Central memory CD4-positive, alpha-beta T cell (primary cell): ENCODE measurements at places on chromosomes 11 and 22.

- no peak for DNase-seq
These were observed 32.0 kb downstream of the TMEM184B start for GRCh38 chr22:38240734-38241252.

DNA sequence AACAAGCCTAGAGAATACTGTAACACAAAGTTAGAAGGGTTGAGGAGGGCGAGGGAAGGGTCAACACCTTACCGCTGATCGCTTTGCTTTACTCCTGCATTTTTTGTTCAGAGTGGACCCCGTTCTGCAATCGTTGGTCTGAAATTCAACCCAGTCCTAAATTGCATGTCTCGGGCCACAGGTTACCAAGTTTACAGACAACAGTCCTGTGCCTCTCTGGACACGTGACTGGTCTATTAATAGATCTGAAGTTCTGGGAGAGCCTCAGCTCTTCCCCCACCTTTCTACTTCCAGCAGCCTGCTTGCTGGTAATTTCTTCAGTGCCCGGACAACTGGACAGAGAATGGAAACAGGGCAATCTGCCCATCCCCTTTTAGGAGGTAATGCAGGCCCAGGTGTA lies 74.2 kb downstream of the STIM1 start:
- DNase-seq: no peak

DNA sequence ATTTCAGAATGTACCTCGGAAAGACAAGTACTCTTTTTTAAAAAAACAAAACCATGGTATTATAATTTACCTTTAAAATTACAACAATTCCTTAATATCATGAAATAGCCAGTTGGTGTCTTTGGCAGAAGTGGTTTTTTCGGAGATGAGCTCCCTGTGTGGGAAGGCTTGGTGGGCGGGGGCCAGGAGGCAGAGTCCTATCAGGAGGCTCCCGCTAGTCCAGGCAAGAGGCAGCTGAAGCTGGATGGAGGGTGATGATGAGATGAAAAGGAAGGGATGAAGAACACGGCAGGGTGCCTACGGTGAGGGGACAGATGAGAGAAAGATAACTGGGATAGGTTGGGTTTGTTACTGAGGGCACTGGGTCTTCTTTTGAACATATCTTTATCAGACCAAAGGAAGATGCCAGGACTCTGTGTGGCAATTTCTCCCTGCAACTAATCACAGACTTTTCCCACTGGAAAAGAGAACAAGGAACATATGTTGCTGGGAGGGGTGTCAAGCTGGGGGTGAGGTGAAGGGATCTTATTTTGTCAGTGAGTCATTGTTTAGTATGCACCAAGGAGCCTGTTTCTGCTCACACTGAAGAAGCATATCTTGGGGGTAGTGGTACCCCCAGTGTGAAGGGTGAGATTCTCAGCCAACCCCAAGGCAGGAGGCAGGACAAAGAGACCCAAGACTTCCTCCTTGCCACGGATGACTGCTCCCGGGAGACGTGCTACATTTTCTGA lies 91.5 kb upstream of the YWHAH start:
- DNase-seq: no peak

DNA sequence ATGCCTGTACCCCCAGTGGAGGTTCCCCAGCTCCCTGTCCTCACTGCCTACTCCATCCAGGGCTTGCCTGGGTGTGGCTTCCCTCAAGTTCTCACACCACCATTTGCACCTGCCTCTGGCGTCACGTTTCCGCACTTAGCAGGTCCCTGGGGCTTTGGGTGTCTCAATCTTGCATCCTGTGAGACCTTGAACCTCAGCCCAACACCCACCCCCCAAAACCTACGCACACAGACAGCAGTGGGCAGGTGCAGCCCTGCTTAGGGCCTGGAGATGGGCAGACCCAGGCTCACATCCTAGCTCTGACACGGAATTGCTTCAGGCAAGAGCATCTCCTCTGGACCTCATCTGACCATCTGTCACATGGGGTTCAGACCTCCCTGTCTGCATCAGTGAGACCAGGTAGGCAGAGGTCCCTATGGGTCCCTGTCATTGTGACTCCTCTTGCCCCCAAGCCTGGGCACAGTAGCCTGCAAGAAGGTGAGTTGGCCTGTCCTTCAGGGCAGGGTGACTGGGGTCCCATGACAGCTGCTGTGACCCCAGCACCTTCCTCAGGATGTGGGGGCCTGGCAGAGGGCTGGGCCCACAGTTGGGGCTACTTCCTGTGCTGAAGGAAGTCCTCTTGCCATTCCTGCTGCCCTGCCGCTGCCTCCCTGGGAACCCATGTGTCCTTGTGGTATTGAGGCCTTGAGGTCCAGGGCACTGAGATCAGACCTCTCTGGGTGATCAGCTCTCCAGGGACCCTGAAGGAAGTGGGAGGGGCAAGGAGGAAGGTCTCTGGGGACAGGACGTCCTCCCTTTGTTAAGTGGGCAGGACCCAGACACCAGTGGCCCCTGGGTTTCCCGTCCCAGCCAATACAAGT lies 2.0 kb downstream of the SIPA1 start:
- peak; percentile 92 for DNase-seq

DNA sequence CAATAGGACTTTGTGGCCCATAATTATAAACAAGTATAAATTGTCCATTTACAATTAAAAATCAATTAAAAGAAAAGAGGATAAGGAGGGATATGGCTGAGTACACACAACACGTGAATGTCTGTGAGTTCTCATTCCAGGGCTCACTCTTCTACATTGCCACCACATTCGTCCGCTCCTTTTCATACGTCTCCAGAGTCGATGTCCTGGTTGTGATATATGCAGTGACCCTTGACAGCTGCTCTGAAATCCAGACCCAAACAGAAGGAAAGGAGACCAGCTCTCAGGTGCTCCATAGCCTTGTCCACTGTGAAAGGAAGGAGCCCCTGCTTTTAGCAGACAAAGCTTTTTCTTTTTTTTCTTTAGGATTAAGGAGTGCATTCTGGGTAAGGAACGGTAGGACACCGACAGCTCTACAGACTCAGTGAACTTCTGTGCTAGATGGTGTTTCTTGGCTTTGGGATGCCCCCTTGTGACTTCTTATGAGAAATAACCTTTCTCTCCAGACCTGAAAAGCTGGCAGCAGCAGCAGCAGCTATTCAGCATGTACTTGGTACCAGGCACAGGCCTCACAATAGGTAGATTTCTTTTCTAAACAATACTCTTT lies 19.7 kb upstream of the DNAJB13 start:
- no peak for DNase-seq

DNA sequence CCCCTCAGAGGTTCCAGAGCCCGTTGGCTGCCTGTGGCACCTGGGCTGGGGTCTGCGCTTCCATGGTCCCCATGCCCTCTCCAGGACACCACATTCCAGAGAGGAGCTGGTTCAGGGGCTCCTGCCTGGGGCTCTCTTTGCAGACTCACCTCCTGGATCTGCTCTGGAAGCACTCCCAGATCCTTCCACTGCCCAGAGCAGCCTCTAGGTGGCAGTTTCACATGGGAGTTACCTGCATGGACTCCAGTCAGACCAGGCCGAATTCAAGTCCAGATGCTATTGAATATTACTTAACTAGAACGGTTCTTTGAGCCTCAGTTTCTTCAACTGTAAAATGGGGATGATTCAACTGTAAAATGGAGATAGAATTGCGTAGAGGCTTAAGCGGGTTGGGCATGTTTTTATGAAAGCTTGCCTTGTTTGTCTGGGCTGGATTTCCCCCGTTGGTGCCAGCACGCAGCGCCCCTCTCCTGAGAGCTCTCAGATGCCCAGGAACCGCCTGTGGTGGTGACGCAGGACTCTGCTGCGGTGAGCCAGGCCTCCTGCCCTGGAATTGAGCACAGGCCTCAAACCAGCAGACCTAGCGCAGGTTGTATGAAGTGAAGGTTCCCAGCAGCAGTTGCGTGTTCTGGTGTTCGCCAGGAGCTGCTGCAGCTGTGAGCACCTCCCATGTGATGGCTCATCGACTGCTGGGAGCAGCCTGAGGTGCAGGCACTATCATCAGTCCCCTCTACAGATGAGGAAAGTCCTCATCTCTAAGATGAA lies 44.2 kb downstream of the LMO1 start:
- DNase-seq: no peak

GRCh38 chr11:97224396-97224795 lies 834.6 kb downstream of the JRKL start:
- DNase-seq: no peak

DNA sequence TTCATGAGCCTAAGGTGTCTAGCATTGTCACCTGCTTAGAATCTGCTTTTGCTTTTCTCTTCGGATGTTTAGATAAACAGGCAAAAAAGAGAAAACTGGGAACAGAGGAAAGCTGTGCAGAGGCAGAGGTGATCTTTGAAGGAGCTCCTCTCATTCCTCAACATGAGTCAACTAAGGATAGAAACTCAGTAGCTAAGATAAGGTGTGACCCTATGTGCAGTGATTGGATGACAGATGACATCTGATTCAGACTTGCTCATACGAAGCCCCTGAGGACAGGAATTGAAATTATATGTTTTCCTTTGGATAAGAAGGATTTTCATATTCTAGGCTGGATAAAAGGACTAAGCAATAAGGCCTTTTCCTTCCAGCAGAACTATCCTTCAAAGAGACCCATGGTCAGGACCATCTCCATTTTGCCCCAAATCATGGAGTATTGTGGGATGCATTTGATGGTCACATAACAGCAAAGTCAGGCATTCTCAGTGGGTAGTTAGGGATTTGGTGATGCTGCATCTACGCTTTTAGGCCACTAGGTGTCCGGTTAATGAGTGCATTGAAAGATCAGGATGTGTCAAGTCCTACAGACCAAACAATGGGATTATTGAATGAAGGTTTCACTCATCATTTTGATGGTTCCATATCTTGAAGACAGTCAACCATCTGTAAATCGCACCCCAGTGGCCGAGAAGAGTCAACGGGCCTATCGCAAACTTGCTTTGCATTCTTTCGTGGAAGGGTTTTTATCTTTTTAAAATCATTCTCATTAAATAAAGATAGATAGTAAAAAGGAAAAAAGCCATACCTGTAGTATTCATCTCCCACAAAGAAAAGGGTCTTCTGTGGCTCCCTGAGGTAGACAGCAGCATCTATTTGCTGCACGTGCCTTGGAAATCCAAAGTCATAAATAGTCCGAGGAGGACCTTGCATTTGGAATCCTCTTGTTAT lies 32.2 kb downstream of the MMP20 start:
- no peak for DNase-seq

- DNase-seq: no peak
These were observed 62.0 kb downstream of the YAP1 start for GRCh38 chr11:102172127-102172848.

- no peak for DNase-seq
These were observed 1.6 kb upstream of the LGALS2 start for GRCh38 chr22:37581504-37581903.

- no peak for DNase-seq
These were observed 51.9 kb upstream of the PTPRJ start for GRCh38 chr11:47928426-47928825.

- no peak for DNase-seq
These were observed 8.8 kb downstream of the TOLLIP start for GRCh38 chr11:1300569-1301187.

- no peak for DNase-seq
These were observed 29.6 kb downstream of the MARK2 start for GRCh38 chr11:63868399-63869064.

GRCh38 chr11:126716456-126717083 lies 284.0 kb downstream of the KIRREL3 start:
- peak; percentile 13 for DNase-seq

GRCh38 chr11:16793009-16793408 lies 54.6 kb downstream of the C11orf58 start:
- DNase-seq: no peak

DNA sequence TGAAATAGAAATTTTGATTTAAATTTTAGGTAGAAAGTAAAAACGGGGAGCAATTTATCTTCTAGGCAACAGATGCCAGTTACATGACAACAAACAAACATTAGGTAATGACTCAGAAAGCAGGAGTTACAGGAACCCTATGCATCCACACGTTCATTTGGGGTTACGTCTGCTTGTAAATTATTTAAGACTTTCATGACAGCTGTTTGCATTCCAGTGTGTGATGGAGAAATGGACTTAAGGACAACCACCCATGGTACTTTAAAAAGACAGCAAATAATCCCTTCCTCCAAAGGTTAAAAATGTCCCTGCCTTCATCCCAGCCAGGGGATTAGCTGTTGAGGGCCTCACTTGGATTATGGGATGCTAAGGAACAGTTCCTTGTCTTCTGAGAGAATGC lies 11.8 kb downstream of the E2F8 start:
- no peak for DNase-seq

DNA sequence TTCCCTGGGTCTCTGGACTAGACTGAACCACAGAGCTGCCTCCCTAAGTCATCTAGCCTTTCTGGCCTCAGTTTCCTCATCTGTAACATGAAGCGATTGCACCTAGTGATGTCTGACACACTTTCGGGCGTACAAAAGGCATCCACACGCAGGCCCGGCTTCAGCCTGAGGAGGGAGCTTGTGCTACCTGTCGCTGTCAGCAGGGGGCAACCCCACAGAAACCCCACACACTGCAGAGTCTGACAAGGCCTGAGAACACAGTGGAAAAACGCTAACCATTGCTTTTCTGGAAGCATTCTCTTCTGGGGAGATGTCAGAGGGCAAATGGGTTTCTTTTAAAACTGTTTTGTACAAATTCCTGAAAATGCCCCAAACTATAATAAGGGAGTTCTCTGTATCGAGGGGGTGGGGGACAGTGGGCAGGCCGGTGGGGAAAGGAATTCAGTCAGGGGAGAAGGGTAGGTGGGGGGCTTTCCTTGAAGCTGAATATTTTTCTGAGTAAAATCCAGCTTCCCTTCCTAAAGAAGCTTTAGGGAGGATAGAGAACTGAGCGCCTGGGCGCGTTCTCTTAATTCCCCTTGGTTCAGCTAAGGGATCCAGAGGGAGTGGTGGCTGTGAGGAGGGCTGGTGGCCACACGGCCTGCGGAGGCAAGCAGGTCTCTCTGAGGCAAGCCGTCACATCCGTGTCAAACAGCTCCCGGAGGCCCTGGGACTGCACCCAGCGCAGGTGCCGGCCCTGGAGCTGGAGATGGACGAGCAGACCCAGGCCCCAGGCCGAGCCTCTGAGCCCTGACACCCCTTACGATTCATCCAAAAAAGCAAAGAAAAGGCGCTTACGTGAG lies 533 bp downstream of the ELF5 start:
- peak; percentile 3 for DNase-seq

DNA sequence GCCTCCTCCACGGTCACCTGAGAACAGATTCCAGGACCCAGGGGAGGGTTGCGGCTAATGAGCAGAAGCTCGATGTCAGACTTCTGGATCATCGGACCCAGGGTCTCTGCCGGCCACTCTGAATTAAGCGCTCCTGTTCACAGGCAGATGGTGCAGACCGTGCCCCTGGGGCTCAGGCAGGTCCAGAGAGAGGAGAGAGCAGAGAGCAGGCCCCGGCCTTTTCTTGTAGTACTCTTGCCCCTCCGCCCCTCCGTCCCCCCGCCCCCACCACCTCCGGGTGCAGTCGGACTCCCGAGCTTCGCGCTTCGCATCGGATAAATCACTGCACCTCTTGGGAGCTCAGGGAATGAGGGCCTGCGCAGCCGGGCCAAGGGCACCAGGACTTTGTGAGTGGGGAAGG lies 50.3 kb downstream of the RPS6KA4 start:
- DNase-seq: no peak

GRCh38 chr22:37657590-37658132 lies 862 bp upstream of the PDXP start:
- DNase-seq: no peak

GRCh38 chr22:30262917-30263741 lies 3.5 kb downstream of the OSM start:
- peak; percentile 65 for DNase-seq
